ENCODE measurements at places on chromosomes 7 and 10.

DNA sequence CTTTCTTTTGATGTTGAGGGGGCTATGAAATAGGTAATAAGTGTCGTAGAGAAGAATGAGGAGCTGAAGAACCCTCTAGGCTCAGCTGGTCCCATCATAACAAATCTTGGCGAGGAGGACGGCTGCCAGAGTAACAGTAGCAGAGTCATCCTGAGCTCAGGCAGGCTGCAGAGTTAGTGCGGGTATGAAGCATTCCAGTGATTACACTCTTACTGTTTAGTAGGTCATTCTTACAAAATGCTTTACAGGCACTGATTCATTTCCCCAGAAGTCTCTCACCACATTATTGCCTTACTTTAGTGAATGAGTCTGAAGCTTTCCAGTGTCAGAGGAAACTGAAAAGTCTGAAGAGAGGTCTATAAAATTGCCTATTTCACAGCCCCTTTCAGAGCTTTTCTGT, 43.9 kb upstream of the GPR158 start:
- DNase-seq, result no peak

DNA sequence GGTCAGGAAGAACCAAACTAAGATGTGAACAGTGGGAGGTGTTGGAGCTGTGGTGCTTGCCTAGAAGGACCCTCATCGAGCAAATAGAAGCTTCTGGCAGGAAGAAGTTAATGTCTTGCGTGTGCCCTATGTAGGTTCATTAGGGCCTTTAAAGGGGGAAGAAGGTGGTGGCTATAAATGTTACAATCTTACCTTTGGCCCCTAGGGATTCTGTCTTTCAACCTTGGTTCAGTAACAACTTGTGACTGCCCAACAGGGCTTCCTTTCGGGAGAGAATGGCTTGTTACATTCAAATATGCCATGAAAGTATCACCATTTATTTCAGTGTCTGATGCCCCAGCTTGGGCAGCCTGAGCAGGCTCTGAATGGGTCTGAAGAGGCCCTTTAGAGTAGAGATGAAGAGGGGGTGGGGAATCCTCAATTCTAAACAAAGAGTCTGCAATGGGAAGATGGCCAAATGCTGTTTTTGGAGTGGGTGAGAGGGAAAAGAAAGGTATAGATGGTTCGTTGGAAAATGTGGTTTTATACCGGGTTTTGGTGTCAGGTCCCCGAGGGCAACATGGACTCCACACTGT, 108.0 kb downstream of the TCF7L2 start:
- DNase-seq, result no peak

GRCh38 chr10:14876764-14877163, 1.9 kb upstream of the SUV39H2 start:
- DNase-seq, result no peak

DNA sequence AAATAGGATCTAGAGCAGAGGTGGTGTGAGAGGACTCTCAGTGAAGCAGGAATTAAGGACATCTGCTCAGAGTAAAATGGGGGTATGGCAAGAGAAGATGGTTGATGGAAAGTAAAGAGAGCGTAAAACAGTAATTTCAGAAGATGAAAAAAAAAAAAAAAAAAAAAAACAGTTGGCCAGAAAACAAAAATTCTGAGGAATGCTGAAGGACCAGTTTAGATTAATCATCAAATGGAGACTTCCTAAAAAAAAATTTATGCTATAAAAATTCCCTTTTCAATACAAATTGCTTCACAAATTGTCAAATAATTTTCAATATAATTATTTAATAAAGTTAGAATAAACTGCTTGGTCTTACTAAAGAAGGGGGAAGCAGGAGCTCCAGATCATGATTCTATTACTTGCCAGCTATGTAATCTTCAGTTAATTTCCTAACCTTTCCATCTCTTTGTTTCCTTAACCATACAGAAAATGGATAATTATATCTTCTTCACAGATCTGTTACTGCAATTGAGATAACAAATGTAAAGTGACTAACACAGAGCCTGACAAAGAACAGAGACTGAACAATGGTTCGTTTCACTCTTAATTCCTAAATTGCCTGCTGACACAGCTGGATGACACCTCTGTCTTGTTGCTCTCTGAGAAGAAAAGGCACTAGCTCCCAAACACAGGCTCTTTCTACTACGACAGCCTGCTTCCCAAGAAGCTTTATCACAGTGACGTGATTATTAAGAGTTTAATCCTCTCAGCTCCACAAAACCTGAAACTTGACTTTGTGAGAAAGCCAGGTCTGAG, 64.9 kb upstream of the GPR22 start:
- no peak for DNase-seq

- DNase-seq, result no peak
These were observed 11.7 kb downstream of the MAP3K8 start for GRCh38 chr10:30445711-30446110.

Measured in HTR-8/SVneo (cell line).